Activated CD4-positive, alpha-beta T cell treated with anti-CD3 and anti-CD28 coated beads, Interleukin-2, amount 50 U/mL, for 24 hours (primary cell): ENCODE measurements at places on chromosomes 7 and 10.

DNA sequence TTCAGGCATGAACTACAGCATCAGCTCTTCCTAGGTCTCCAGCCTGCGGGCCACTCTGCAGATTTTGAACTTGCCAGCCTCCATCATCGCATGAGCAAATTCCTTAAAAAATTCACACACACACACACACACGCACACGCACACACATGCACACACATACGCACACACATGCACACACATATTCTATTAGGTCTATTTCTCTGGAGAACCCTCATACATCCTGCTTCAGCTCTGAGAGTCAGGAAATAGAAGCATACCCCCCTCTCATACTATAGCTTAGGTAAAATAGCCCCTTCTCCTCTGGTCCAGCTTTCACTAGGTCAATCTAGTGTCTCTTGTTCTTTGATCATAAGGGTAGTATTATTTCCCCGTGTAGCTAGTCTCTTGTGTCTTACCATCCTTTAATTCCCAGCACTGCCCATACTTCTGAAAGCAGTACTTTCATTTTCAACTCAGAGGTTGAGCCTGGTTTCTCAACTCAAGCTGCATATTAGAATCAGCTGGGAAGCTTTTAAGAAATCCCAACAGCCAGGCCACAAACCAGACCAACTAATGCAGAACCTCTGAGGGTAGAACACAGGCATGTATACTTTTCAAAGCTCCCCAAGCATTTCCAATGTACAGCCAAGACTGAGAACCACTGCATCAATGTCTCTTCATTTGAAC, 30.9 kb upstream of the ITGB8 start:
- no peak for DNase-seq

- no peak for DNase-seq
Observed at GRCh38 chr10:130351466-130352290, 215.5 kb downstream of the GLRX3 start.

DNA sequence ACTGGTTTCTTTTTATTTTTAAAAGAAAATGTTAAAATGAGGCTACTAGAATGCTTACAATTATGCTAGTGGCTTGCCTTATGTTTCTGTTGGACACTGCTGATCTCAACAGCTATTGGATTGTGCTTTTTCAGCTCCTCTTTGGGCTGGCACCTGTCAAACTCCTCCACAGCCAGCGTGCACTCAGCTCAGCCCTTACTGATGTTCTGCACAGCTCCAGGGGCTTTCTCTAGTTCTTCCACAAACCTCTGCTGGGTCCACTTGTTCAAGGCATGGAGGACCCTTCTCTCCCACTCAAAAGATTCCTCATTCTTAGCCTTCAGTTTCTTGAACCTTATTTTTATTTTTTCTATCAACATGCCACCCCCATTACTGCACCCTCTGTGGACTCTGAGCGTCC, 96.0 kb downstream of the VIPR2 start:
- DNase-seq: no peak

GRCh38 chr7:124724507-124725192, 40.9 kb downstream of the GPR37 start:
- DNase-seq: no peak

- DNase-seq: no peak
Observed at GRCh38 chr10:126561294-126561920, 109.1 kb downstream of the C10orf90 start.

DNA sequence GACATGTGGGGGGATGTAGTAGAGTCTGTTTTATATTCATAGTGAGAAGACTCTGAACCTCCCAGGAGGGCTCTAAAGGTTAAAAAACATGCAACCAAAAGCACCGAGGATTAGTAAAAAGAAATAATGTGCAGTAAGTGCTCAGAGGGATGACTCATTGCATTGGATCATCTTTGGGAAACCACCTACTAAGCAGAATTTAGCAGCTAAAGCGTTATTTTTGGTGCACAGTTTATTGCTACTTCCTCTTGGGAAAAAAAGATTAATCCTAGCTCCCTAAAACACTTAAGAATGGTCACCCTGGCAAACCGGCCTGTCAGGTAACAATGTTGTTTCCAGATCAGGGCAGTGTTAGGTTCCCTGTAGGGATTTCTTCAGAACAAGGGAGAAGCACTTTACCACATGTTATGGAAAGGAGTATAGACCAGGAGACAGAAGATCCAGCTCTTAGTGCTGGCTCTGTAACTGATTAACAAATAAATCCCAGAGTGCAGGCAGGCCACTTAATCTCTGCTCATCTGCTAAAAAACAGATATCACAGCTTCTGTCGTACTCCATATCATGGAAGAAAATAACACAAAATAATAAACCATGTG, 44.8 kb upstream of the FAM133B start:
- peak; percentile 42 for DNase-seq

DNA sequence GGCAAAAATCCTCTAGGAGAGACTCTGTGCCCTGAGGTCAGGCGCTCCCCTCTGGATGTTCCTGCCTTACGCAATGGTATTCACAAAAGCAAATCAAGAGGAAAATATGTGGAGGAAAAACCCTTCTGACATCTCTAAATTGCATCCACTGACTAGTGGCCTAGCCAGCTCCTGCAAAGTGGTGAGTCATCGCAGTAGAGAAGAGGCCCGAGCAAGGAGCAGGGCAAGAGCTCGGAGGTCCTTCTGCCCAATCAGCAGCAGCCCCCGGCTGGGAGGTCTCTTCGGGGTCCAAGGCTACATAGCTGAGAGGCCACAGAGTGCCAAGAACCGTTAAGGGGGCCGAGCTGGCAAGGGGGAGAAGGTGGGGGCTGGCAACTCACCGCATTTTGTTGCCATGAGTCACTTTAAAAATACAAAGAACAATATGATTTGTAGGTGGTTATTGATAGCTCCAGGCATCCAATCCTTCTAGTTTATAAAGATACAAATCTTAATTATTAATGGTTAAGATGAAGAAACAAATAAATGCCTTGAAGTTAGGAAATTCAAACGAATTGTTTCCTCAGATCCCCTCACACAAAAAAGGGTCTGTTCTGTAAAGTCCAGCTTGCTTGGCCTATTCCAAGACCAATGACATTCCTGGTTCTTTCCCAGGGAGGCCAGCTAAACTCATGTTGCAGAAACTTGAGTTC, 161.6 kb downstream of the PKD1L1 start:
- no peak for DNase-seq

- DNase-seq: no peak
Observed at GRCh38 chr10:65701168-65701776, 1224.6 kb upstream of the LRRTM3 start.

GRCh38 chr10:75639736-75640135, 208.3 kb downstream of the LRMDA start:
- DNase-seq: no peak

GRCh38 chr10:11095374-11095801, 77.7 kb downstream of the CELF2 start:
- no peak for DNase-seq

DNA sequence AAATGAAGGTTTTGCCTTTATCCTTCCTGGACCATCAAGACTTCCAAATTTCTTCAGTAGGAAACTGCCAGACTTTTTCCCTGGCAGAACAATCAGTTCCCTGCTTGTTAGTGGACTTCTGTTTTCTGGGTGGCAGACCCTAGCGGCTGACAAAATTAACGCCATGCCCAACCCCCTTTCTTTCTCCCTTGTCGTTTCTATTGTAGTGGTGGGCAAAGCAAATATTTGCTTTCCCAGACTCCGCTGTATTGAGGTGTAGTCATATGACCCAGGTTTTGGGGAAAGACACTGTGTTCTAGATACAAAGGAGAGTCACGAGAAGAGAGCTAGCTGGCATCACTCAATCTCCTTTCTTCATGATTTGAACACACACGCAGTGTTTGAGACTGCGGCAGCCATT, 7.7 kb downstream of the PON2 start:
- no peak for DNase-seq
